Umbilical cord (tissue), 2 donors: ENCODE measurements at places on chromosomes 11 and 22. TPM values are rescaled to one million over a fixed set of nuclear protein-coding genes. Genes with fewer than 3 reads are reported as not detected.
A peak's percentile ranks its signal among the peaks of the same experiment; 100 is the strongest.

FREY1 gene
- not detected for total RNA-seq

- DNase-seq = no peak
Measured at GRCh38 chr22:17137861-17138425, 16.8 kb upstream of the TMEM121B start.

- DNase-seq = peak; percentile 42
Measured at GRCh38 chr11:62497132-62497801, 49.3 kb downstream of the AHNAK start.

- no peak for DNase-seq
Measured at GRCh38 chr22:25845985-25846745, 104.2 kb downstream of the MYO18B start.

DNA sequence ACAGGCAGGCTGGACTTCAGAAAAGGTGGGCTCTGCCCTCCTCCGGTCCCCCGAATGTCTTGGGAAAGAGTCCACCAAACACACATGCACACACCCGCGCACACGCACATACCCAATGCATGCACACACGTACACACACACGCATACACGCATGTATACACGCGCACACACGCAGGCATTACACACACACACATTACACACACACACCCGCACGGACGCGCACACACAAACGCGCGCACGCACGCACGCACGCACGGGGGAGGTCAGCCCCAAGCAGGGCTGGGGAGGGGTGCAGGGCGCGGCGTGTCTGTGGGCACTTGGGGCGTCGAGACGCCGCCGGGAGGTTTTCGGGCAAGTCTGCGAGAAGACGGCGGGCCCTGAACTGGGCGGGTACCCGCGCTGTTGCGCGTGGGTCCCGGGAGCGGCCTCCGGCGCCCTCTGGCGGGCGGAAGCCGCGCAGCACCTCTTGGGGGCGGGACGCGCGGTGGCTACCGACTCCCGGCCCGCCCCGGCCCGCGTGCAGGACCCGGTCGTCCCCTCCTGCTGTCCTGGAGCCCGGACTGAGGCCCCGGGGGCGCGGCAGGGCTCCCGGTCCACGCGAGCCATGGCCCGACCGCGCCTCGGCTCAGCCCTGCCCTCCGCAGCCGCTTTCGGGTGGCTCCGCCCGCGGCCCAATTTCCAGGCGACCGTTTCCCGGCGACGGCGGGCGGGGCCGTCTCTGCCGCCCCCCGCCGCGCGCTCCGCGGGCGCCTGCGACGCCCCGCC is 3.6 kb downstream of the SEPTIN5 start:
- peak; percentile 68 for DNase-seq

HPS4 gene
- total RNA-seq = 39.7 TPM

HSPB2 gene
- total RNA-seq = not detected
